GM06990 (cell line): ENCODE measurements at places on chromosomes 7 and 10.

DNA sequence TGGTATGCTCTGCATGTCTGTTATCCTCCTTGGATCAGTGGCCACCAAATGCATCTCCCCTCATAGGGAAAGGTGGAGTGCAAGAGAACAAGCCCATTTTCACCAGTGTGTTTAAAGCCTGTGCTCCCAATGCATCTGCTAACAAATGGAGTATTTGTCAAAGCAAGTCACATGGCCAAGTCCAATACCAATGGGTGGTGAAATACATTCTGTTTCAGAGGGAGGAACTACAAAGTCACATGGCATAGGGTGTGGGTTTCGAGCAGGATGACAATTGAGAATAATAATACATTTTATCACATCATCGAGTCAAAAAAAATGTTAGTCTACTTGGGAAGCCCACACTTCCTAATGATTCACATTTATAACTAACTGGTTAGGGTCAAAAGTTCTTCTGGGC lies 62.7 kb downstream of the SUGCT start:
- no peak for DNase-seq

- no peak for DNase-seq
These were observed 4.9 kb downstream of the DKK1 start for GRCh38 chr10:52318822-52319464.

DNA sequence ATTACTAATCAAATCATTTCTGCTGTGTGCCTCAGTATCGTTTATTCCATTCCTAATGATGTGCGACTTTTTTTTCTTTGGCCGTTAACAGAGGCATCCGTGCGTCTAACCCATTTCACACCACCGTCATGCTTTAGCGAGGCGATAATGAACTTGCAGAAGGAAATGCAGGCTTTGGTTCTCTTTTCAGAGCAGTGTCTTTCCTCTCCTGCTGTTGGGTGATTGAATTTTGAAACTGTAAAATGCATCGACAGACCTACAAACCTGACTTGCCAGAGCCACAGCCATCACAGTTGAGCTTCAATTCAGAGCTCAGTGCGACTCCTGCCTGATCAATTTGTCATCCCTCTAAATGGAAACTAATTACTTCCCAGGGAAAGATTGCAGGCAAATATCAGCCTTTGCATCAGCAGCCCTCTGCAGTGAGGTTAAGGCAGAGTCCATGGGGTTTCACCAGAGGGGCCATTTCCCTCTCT lies 486.0 kb upstream of the GALNT17 start:
- no peak for DNase-seq

DNA sequence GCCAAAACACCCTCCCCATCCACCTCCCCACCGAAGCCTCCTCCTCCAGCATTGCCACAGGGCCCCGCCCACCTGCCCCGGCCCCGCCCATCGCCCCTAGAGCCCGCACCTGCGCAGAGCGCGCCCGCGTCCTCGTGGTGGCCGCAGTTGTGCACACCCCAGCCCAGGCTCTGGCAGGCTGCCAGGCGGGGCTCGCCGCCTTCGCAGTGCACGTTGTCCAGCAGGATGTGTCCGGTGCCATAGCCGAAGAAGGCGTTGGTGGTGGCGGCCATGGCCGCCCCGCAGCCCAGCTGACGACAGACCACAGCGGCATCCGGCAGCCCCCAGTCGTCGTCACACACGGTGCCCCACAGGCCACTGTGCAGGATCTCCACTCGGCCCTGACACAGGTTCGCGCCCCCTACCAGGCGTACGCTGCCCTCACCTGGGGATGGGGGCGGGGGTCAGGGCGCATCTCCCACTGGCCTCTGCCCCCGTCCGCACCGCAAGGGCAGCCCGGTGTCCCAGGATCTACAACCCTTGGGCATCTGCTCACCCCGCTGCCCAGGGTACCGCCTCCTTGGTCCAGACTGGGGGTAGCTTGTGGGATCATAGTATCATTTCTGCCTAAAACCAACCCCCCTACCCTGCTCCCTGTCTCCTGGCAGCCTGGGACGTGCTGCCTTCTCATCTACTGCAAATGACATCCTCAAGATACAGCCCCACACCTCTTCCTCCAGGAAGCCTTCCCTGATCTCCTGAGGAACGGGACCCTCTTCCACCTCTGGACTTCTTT lies 11.9 kb downstream of the SSC4D start:
- peak; percentile 85 for DNase-seq

DNA sequence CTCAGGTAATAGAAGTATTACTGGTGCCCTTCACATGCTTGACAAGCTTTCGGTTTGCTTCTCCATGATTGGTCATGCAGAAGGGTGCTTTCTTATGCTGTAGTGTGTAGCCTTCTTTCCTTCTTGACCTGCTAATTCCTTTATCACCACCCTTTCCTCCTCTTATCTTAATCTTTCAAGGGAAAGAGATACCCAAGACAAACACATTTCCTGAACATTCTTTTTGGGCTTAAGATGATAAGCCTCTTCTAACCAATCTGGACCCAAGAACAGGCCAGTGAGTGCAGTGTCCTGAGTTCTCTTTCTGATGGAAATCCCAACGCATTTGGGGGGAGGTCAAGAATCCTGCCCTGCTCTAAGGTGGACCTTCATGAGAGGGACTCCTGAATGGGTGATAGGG lies 33.8 kb downstream of the BMPER start:
- no peak for DNase-seq

- DNase-seq = no peak
These were observed 63.4 kb upstream of the PLA2G12B start for GRCh38 chr10:73017955-73018480.

GRCh38 chr7:22251281-22251680 lies 105.7 kb downstream of the RAPGEF5 start:
- no peak for DNase-seq

DNA sequence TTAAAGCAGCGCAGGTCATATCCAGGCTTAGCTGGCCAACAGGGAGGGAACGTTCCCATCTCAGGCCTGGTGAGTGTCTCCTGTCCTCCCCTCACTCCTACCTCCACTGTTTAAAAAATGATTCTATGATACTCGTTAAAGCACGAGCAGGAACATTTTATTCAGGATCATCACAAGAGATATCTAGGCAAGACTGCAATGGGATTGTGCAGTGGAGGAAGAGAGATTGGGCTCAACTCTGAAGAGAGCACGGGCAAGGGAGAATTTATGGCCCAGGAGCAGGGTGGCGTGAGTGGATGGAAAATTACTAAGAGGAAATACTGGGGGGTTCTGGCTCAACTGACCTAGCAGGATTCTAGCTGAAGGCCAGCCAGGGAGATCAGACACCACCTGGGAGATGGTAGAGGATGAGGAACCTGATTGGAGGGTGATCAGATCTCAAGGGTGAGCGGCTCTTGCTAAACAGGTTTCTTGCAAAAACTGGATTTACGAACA lies 9.0 kb upstream of the HSPB1 start:
- no peak for DNase-seq

- DNase-seq = no peak
These were observed 76.2 kb downstream of the GPR85 start for GRCh38 chr7:113010377-113010776.

DNA sequence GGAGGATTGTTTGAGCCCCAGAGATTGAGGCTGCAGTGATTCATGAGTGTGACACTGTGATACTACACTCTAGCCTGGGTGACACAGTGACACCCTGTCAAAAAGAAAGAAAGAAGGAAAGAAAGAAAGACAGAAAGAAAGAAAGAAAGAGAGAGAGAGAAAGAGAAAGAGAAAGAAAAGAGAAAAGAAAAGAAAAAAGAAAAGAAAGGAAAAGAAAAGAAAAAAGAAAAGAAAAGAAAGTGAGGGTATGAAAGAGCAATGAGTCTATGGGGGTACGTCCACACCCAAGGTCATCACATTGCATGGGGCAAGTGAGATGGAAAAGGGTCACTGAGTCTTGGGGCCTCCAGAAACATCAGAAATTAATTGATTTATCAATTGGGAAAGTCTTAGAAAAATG lies 135.2 kb upstream of the CSTF2T start:
- DNase-seq = no peak

GRCh38 chr10:35219292-35219691 lies 92.6 kb downstream of the CREM start:
- no peak for DNase-seq

- DNase-seq = no peak
These were observed 478.5 kb downstream of the RPS24 start for GRCh38 chr10:78512205-78512550.

DNA sequence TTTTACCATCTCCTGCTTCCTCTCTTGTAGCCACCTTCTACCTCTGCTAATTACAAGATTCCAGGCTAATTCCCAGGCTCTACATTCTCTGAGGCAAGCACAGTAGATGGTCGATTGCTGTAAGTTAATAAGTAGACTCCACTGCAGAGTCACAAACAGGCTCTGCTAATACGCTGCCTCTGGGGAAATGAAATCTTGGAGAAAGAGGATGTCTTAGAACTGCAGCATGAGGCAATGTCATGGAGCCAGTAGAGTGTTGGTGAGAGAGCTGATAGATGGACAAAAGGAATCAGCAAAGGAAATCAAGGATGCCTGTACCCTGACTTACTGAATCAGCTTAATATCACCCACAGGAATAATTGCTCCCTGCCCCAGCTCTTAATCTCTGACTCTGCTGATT lies 1260.3 kb downstream of the XPNPEP1 start:
- DNase-seq = no peak

DNA sequence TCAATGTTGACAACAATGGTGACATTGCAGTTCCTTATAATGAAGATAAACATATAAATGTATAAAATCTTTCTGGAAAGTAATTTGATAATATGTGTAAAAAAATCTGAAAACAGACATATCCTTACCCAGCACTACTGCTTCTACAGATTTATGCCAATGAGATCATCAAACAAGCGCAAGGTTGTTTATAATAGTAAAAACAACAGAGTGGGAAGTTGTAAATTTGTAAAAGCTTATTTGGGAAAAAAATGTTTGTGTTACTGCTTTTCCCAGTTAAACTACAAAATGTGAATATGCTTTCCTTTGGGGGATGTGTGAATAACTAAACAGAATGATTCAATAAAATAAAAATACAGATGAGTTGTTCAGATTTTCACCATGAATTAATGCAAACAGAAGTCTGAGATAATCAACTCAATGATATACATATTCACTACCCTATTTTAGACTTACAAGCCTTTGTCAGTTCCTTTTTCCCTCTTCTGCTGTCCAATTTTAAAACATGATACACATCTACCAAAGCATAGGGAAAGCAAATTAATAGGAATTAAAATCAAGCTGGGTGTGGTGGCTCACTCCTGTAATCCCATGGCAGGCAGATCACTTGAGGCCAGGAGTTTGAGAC lies 82.1 kb downstream of the USP6NL start:
- DNase-seq = no peak

GRCh38 chr10:92961638-92962037 lies 99.0 kb upstream of the CYP26C1 start:
- no peak for DNase-seq

DNA sequence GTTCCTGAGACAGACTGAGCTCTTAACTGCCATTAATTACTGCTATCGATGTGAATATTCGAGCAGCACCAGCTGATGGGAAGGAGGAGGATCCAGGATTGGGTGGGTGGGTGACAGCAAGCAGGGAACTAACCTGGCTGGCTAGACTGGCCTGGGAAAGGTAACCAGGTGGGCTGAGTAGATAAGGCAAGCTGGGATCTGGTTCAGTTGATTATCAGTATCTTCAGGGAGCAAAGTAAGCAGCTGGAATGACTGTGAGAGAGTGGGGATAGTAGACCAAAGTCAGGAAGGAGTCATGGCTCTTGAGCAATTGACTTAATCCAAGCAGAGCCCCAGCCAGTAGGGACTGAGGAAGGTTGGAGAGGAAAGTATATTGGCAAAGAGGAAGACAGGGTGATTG lies 46.9 kb upstream of the KMT2E start:
- no peak for DNase-seq
